Epithelial cell of esophagus (primary cell): ENCODE measurements at places on chromosomes 5 and 9.

- DNase-seq: no peak
These were observed 8.9 kb upstream of the SPIN1 start for GRCh38 chr9:88379352-88379751.

DNA sequence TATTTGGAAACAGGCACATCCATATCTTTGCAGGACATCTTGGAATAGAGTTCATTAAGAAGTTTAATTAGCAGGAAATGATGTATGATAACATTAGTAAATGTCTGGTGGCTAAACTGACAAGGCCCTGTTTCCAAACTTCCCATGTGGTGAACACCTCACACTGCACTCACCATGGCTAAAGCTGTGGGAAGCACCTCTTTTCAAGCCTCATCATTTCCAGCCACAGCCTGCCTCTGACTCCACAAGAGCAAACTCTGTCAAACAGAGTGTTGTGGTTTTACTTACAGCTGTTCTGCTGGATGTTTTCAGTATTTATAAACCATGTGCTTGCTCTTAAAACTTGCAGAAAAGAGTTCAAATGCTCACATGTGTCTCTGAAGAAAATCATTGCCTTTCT is 14.9 kb upstream of the NDUFB6 start:
- DNase-seq: peak; percentile 38

- peak; percentile 83 for DNase-seq
These were observed 73.4 kb downstream of the GABBR2 start for GRCh38 chr9:98635374-98635773.

GRCh38 chr9:25716220-25716872 is 38.1 kb upstream of the TUSC1 start:
- peak; percentile 89 for DNase-seq

DNA sequence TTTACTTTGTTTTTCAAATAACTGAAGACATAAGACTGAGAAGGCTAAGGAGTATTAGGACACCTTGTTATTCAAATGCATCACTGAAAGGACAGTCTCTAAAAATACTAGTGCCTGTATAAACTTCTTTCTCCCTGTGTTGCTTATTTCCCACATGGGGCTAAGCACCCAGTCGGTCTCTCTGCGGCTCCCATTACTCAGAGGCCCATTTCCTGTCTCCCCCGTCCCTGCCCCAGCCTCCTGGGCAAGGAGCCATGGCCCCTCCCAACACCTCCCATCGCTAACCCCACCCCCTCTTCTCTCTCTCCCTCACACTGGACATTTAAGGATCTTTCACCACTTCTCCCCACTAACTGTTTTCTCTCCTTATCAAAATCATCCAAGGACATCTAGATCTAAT is 81.9 kb downstream of the EBF1 start:
- peak; percentile 67 for DNase-seq

- peak; percentile 23 for DNase-seq
These were observed 62.3 kb downstream of the HMCN2 start for GRCh38 chr9:130327781-130328348.

GRCh38 chr5:132086277-132086794 is 12.7 kb downstream of the CSF2 start:
- DNase-seq: peak; percentile 95

DNA sequence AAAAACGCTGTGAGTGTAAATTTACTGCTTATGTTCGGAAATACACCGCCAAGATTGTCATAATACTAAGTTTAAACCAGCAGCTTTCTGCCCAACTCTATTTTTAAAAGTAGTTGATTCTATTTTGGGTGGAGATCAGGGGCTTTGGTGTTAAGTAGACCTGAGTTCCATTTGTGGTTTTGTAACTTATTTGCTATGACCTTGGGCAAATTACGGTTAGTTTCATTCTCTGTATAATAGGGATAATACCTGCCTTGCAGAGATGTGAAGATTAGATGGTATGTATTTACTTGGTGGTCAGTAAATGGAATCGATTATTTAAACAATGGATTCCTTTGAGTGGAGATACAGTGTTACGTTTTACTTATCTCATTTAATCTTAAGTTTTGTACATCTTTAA is 1.6 kb downstream of the RAD23B start:
- no peak for DNase-seq

DNA sequence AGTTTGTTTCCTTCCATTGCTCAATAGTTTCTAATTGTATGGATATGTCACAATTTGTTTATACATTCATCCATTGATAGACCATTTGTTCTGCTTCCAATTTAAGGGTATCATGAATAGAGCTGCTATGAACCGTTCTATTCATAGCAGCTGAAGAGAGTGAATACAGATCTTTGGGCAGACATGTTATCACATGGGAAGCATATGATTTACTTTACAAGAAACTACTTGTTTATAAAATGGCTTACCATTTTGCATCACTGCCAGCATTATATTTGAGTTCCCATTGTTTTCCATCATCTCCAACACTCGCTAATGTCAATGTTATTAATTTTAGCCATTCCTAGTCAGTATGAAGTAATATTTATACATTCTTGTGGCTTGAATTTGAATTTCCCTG is 549.0 kb downstream of the MAT2B start:
- DNase-seq: no peak

DNA sequence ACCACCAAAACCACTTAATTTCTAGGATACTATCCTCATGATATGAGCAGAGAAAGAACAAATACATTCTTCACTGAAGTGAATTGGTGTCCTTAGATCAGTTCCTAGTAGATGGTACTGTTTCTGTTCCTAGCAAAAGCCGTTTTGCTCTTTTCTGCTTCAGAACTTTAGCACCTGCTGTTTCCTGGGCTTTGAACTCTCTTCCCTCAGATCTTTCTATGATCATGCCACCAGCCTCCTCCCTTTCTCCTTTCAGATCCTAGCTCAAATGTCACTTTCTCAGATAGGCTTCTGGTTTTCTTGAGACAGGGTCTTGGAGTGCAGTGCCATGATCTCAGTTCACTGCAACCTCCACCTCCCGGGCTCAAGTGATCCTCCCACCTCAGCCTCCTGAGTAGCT is 118.0 kb downstream of the EGFLAM start:
- DNase-seq: no peak

DNA sequence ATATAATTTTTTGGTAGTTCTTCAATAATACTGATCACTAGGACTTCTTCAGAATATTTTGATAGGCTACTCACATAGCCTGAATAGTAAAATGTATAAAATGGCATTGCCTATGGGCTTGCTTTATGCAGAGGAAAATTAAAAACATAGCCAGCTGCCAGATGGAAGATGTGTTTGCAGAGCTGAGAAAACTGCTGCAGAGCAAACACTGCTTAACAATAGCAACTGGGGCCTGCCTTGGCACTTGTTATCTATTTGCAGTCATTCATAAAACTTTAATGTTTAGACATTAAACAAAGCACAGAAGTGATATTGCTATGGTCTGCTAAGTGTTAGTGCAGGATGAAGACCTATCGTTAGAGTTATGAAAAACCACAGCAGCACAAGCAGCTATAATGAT is 151.5 kb upstream of the SMC2 start:
- no peak for DNase-seq

DNA sequence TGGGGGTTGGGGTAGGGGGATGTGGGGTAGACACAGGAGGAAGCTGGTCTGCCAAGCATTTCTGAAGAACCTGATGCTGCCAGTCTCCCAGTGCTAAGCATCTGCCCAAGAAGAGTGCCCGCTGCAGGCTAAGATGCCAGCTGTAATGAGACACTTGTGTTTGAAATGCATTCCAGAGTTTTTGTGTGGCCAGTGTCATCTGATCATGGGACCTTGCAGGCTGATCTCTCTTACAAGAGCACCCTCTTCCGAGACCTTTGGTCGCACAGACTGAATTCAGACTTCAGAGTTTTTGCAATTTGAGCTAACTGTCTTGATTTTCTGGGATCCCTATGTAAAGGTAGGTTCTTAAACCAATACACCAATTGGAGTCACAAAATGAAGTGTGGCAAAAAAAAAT is 58.1 kb downstream of the DENND1A start:
- DNase-seq: no peak

DNA sequence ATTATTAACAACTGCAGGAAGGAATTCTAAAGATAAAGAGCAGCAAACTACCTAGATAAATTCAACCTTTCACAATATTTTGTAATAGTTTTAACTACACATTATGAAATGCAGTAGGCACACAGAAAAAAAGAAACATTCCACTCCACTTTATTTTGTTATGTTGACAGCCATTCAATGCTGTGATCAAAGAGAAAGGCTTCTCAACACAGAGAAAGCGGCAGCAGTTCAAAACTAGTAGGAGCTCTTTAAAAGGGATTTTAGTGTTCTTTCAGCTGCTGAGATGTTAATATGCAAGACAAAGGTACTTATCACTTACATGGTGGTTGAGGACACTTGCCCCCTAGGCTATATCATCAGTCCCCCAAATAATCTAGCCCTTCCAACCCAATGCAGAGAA is 11.6 kb downstream of the CEMIP2 start:
- no peak for DNase-seq

DNA sequence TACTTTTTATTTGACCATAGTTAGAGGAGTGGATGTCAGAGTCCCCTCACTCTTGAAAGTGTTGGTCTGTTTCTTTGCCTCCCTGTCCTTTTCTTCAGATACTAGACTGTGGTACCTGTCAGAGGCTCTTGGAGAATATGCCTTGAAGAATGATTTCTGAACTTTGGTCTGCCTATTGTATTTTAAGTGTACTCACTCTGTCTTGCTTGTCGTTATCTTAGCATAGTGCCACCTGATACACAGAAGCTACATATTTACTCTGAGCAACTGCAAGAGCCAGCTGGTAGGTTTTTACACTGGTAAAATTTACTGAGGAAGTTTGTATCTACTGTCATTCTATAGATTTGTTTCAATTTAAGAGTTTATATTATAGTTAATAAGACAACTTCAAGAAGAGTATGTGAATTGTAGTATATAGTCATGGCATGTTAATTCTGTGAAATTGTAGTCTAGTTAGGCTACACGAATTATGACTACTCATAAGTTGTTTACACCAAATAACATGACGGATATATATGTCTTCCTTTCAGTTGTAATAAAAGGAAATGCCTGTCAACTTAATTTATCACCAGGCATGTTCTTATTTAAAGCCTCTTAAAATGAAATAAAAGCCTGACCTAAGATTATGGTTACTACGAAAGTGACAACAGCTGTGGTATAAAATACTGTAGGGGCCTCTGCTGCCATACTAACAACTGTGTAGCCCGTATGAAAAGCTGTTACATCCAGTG is 201.7 kb downstream of the KDM4C start:
- no peak for DNase-seq

GRCh38 chr5:126594748-126595485 is at the start of gene ALDH7A1:
ALDH7A1 (minus strand) TSS chr5:126595219; CDS start chr5:126595198, 21 bp downstream.
- peak; percentile 84 for DNase-seq

GRCh38 chr9:132049900-132050299 is 29.8 kb downstream of the MED27 start:
- no peak for DNase-seq

GRCh38 chr9:88388203-88388885 is at the start of gene SPIN1:
SPIN1 (plus strand) TSS chr9:88388444; CDS start chr9:88426540, 38,096 bp downstream.
- peak; percentile 81 for DNase-seq

DNA sequence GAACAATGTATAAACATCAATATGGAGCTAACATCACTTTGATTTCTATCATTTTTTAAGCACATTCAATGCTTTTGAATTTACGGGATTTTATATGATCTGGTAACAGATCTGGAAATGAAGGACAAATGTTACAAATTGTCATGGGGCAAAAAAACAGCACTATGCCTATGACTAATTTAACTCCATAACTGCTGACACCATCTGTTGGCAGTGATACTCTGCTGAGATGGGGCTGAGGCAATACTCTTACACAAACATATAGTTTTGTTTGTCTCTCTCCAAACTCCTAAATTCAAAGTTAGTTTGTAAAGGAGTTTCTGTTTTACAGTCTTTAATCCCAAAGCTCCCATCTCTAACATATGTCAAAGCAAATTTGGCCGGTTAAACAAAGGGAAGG is 132.5 kb upstream of the FER start:
- peak; percentile 30 for DNase-seq

DNA sequence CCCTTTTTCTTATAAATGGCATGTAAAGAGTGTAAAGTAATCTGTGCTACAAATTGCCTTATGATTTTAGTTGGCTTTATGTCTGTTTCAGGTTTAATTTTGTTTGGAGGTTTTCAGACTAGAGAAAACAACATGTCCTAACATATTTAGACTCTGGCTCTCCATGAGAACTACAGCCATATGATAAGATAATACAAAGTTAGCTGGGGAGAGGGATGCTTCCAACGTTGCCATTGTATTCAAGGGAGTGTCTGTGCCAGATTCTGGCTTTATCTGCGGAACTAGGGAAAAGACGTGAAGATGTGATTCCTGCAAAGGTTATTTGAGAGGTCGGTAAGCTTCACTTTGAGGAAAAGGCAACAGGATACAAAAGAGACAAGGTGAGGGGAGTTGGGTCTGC is 140.0 kb upstream of the OTULINL start:
- no peak for DNase-seq

GRCh38 chr5:59299006-59299405 is 594.5 kb downstream of the PDE4D start:
- DNase-seq: peak; percentile 71

DNA sequence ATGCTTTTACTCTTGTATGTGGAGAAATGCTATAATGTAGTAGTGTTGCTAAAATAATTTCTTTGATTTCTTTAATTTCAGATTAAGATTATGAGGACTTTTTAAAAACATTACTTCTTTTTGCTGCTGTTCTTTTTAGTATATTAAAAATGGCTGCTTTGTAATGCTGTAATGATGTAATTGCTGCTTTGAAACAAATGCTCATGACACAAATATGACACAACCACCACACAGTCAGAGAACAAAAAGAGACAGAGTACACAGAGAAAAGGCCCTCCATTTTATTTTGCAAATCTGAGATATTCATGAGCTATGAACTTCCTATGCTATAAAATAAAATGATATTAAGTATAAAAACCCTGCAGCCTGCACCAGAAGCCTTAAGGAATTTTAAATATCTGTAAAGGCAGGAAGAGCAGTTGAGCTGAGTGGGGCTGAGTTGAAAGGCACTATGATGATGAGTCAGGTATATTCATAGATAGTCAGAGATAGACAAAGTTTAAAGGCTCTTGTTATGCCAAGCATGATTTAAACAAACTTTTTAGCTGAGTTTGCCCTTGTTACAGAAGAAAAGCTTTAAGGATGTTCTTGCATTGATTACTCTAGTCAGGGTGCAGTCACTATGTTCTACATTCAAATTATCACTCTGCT is 5.1 kb upstream of the POU5F2 start:
- peak; percentile 36 for DNase-seq

GRCh38 chr5:136600306-136600705 is 235.0 kb upstream of the TRPC7 start:
- no peak for DNase-seq

- no peak for DNase-seq
These were observed 80.2 kb downstream of the NTNG2 start for GRCh38 chr9:132241840-132242620.
